Effector memory CD8-positive, alpha-beta T cell (primary cell): ENCODE measurements at places on chromosomes 13 and 19.

DNA sequence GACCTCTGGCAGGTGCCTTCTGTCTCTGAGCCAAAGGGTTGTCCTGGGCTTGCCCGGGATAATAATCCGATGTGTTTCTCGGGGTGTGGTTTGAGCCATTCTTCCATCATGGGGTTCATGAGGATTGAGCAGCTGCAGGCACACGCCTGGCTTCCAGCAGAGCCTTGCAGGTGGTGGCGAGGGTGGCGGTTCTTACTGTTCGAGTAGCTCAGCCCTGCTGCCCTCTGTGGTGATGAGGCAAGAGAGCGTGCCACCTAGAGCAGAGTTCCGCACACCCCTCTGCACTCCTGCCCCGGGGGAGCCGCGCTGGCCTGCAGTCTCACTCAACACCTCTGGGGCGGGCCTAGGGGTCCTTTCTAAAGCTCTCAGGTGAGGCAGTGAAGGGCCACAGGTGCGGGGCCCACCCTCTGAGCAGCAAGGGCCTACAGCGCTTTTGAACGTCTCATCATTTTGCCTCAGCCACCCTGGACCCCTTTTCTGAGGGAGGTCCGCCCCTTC is 3.8 kb downstream of the SCN1B start:
- peaks cover 6% of the 10 kb centered on the region for H3K36me3 ChIP-seq
- peaks cover 8% of the 10 kb centered on the region for H3K4me1 ChIP-seq
- H3K4me3 ChIP-seq: no peak overlapping the region

- peaks cover 17% of the 10 kb centered on the region for H3K36me3 ChIP-seq
- DNase-seq: no peak
- no peaks in the 10 kb centered on the region for H3K4me1 ChIP-seq
- H3K27me3 ChIP-seq: no peaks in the 10 kb centered on the region
Measured at GRCh38 chr13:113454936-113455335, 1.6 kb upstream of the ADPRHL1 start.

DNA sequence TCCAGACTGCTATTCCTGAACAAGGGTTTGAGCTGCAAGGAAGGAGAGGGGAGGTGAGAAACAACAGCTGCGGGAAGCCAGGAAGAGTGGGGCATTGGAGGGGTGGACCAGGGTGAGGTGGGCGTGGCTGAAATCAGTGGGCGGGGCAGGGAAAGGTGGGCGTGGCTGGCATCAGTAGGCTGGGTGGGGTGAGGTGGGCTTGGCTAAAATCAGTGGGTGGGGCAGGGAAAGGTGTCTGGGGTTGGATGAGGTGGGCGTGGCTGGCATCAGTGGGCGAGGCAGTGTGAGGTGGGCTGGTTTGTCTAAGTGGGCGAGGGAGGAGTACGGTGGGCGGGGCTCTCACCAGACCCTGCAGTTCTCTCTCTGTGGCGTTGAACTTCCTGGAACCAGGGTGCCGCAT is 87.6 kb downstream of the MUC16 start:
- DNase-seq: no peak
- H3K27ac ChIP-seq: no peak overlapping the region
- peaks cover 21% of the 10 kb centered on the region for H3K27me3 ChIP-seq
- H3K4me3 ChIP-seq: no peak overlapping the region
- peaks cover 2% of the 10 kb centered on the region for H3K4me1 ChIP-seq
- peaks cover 3% of the 10 kb centered on the region for H3K36me3 ChIP-seq

GRCh38 chr19:18208098-18208951 is 4.5 kb upstream of the RAB3A start:
- peaks cover 20% of the 10 kb centered on the region for H3K36me3 ChIP-seq
- peaks cover 9% of the 10 kb centered on the region for H3K27me3 ChIP-seq
- H3K27ac ChIP-seq: no peak overlapping the region
- DNase-seq: peak; percentile 37

DNA sequence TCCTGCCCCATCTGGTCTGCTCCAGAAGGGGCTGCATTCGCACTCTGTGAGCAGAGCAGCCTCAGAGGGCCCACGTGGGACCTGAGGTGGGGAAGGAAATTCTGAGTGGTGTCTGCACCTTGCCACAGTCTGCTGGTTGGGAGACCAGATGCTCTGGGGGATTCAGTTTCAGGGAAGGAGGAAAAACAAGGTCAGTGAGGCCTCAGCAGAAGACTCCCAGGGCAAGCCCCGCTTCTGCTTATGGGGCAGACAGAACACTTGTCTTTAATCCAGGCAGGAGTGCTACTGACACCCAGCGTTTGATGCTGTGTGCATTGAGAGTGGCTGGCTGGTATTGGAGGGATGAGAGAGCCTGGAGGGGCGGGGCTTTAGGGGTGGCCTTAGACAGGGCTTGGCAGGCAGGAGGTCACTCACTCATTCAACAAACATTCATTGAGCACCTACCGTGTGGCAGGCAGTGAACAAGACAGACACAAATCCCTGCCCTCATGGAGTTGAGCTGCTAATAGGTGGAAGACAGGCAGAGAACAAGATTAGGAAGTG is 4.9 kb upstream of the CLEC17A start:
- H3K4me3 ChIP-seq: no peak overlapping the region
- H3K36me3 ChIP-seq: no peaks in the 10 kb centered on the region
- peaks cover 12% of the 10 kb centered on the region for H3K4me1 ChIP-seq
- no peaks in the 10 kb centered on the region for H3K27me3 ChIP-seq
- no peak for DNase-seq
- H3K27ac ChIP-seq: no peak overlapping the region

DNA sequence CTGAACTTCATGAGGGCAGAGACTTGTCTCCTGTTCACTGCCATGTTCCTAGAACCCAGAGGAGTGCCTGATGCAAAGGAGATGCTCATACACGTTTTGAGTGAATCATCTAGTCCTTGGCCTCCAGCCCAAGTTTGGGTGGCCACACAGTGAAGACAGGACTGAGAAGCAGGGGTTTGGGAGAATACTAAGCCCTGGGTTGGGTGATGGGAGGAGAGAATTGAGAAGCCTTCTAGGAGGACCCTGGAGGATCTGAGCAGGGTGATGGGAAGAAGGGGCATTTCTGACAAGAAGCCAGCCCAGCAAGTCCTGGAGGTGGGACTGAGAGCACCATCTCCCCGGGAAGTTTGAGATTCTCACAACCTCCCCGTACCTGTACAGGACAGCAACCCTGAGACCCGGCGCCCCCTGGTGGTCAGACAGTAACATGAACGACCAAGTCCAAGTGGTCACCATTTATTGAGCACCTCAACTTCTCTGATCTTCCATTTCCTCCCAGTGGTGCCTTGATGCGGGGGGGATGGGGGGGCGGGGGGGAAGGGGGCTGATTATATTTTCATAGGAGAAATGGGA is 11.0 kb downstream of the CTU1 start:
- H3K27me3 ChIP-seq: no peaks in the 10 kb centered on the region
- H3K4me3 ChIP-seq: no peak overlapping the region
- H3K27ac ChIP-seq: peak overlapping the region; percentile 61
- DNase-seq: peak; percentile 62

- peaks cover 21% of the 10 kb centered on the region for H3K27me3 ChIP-seq
- no peaks in the 10 kb centered on the region for H3K4me1 ChIP-seq
- H3K27ac ChIP-seq: peak overlapping the region; percentile 74
- no peak overlapping the region for H3K4me3 ChIP-seq
- DNase-seq: no peak
Measured at GRCh38 chr13:99471221-99472121, 29.8 kb upstream of the TM9SF2 start.

DNA sequence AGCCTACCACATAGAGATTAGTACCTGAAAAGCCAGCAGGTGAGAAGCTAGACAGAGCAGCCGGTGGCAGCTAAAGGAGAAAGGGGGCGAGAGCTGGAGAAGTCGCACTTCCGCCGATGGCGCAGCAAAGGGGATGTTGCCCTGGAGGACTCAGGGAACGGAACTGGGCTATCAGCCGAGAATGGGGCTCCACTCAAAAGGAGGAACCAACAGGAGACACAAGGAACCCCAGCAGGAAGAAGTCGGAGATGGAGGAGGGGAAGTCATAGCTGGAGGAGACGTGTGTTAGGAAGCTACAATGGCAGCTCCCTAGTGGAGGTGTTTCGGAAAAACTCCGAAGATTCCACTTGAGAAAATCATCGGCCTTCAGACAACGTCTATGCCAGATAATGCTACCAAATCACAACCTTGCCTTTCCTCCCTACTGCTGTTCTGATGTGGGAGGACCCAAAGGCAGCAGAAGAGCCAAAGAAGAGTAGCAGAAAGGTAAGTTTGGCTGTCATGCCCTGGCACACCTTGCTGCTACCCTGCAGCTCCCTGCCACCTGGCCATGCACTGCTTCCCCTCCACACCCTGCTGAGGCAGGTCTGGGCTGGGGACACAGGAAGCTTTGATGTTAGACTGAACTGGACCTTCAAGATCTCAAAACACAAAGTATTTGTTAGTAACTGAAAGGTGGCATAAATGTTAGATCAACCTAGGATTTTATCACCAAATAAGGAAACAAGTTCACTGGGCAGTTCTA is 127.9 kb downstream of the DLEU7 start:
- H3K4me1 ChIP-seq: peaks cover 28% of the 10 kb centered on the region
- no peaks in the 10 kb centered on the region for H3K27me3 ChIP-seq
- H3K36me3 ChIP-seq: peaks cover 4% of the 10 kb centered on the region
- H3K4me3 ChIP-seq: no peak overlapping the region
